ENCODE measurements at places on chromosomes 5 and 9.

DNA sequence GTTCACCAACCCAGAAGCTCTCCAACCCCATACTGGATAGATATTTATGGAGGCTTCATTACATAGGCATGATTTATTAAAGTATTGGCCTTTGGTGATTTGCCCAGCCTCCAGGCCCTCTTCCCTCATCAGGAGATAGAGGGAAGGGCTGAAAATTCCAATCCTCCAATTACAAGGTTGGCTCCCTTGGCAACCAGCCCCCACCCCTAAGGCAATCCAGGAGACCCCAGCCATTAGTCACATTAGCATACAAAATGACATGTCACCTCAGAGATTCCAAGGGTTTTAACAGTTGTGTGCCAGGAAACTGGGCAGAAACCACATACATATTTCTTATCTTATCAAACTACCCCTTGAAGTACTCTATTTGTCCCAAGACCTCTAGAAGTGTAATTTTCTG, 210.0 kb downstream of the HINT1 start:
- no peak for DNase-seq

DNA sequence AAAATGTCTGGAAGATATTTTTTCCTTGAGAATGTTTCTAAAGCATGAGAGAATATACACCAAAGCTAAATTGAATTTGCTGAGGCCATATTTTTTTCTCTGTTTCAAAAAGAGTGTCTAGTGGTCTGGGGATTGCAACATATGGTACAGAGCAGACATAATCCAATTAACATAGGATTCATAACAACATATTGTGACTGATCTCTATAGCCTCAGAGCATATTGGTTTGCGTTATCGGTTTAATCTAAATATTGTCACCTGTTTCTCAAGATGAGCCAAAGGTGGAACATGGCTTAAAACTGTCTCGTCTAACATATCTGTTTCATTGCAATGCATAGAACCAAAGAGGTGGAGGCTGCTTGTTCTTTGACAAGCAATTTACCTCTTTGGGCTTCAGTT, 3.9 kb downstream of the PPP3R2 start:
- no peak for DNase-seq

DNA sequence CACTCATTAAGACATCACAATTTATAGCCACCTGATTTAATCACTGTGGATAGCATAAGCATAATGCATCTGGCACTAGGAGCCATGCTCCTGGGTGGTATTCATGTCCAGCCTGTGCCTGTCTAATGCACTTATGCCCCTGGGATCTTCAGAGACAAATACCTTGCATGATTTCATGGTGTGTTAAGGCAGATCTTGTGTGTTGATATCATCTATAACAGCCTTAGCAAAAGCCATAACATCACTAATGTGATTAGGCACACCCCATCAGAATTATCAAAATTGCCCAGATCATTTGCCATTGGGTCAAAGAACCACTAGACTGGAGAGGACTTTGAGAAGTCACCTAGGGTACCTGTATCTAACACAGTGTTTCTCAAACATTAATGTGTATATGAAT, 43.7 kb upstream of the SELENOP start:
- no peak for DNase-seq

DNA sequence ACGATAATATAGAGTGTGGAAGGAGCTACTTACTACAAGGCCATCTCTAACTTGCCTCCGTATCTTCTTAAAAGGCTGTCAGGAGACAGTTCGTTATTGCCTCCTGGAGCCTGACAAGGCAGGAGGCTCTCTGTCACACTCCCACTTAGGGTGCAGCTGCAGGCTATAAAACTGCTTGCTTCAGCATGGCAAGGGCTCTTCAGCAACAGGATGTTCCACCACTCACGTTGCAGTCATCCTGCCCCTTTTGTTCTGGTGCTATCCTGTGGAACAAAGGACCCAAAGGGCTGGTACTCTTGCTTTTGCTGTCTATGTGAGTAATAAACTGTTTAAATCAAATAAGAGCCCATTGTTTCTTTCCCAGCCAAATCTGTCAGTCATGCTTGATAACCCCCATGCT, 508.9 kb downstream of the NTRK2 start:
- no peak for DNase-seq

DNA sequence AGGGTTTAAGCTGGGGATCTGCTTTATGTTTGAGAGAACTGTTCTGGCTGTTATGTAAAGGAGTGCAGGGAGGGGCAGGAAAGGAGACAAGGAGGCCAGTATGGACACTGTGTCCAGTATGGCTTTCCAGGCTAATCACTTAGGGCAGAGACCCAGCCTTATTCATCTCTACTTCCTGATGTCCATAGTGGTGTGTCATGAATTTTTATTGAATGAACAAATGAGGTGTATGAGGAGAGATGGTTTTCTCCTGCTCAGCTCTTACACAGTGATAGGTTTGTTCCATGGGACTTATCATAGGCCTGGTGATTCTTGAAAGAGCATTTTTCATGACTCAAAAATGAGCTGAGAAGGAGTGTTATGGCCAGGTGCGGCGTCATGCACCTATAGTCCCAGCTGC, 20.5 kb upstream of the FGFR4 start:
- DNase-seq, result no peak
